ENCODE measurements at places on chromosomes 1 and 21. TPM values are rescaled to one million over a fixed set of nuclear protein-coding genes. Genes with fewer than 3 reads are reported as not detected.

DNA sequence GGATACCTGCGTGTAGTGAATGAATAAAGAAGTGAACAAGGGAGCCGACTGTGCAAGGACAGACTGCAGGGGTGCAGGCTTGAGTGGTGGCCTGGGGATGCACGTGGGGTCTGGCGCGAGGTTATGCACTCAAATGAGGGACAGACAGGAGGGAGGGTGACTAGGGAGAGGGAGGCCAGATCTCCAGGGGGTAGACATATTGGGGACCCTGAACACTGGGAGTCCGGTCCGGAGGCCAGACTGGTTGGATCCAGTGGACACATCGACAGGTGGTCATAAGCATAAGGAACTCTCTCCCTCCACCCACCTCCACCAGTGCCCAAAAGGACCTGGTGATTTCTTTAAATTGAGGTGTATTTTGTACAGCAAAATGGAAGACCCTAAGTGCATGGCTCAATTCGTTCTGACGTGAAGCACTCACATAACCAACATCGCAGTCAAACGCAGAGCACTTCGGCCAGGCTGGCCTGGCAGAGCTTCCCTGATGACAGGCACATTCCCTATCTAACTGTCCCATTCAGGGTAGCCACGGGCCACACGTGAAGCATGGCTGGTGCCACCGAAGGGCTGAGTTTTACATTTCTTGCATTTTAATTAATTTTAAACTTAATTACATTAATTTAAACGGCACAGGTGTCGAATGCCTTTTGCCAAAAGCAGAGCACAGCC, 14.0 kb downstream of the WNT3A start:
- no peak for DNase-seq

GRCh38 chr1:184002071-184002470, 35.5 kb downstream of the COLGALT2 start:
- DNase-seq = peak; percentile 29

- no peak for DNase-seq
These were observed 243 bp downstream of the C1orf21 start for GRCh38 chr1:184387069-184387475.

- no peak for DNase-seq
These were observed 424.3 kb downstream of the PCP4 start for GRCh38 chr21:40291560-40291959.

ANKRD35 gene
- 1.5 TPM for total RNA-seq

DNA sequence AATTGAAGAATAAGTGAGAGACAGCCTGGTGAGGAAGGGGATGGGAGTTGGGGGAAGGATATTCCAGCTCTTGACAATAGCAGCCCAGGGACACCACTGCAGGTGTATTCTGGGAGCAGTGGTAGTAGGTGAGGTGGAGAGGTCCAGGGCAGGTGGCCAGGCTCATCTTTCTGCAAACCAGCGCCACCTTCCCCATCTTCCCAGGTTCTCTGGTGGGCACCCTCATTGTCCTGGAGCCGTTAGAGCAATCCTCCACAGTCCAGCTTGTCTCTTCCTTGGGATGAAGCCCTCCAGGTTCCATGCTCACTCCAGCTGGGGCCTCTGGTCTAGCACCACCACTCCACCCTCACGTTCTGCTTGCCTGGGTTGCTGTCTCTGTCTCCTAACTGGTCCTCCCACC, 97.0 kb downstream of the IER5 start:
- DNase-seq = no peak

- no peak for DNase-seq
These were observed 88.2 kb upstream of the ABCD3 start for GRCh38 chr1:94329986-94330385.

DNA sequence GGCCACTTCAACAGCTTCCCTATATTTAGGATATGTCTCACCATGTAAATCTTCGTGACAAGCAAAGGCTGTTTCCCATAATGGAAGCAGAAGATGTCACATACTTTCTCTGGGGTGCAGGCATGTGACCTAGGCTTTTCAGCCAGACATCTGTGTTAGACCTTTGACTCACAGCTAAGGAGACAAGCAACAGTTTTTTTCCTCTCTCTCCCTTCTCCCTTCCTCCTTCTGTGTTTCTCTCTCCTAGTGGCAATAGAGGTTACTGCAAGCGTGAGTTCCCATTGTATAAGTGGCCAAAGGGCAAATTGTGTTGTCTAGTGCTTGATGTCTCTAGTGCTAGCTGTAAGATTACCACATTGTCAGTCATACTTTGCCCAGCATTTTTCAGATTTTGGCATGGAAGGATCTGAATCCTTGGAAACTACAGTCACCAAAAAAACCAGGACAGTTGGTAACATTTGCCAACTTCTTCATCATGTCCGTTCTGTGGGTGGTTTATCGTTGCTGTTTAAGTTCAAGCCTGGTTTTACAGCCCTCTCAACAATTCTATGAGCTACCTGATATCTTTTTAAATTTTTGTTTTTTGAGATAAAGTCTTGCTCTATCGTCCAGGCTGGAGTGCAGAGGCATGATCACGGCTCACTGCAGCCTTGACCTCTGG, 44.4 kb upstream of the RABGAP1L start:
- DNase-seq = no peak

HUNK gene
- total RNA-seq = 1.7 TPM

- DNase-seq = no peak
These were observed 39.9 kb downstream of the AKNAD1 start for GRCh38 chr1:108817016-108817415.

GRCh38 chr21:45390121-45390751, 14.7 kb upstream of the COL18A1 start:
- DNase-seq = peak; percentile 11

- peak; percentile 78 for DNase-seq
These were observed 59.1 kb downstream of the FAAP20 start for GRCh38 chr1:2135441-2135841.

- DNase-seq = no peak
These were observed 16.9 kb downstream of the PFKFB2 start for GRCh38 chr1:207069858-207070506.

DNA sequence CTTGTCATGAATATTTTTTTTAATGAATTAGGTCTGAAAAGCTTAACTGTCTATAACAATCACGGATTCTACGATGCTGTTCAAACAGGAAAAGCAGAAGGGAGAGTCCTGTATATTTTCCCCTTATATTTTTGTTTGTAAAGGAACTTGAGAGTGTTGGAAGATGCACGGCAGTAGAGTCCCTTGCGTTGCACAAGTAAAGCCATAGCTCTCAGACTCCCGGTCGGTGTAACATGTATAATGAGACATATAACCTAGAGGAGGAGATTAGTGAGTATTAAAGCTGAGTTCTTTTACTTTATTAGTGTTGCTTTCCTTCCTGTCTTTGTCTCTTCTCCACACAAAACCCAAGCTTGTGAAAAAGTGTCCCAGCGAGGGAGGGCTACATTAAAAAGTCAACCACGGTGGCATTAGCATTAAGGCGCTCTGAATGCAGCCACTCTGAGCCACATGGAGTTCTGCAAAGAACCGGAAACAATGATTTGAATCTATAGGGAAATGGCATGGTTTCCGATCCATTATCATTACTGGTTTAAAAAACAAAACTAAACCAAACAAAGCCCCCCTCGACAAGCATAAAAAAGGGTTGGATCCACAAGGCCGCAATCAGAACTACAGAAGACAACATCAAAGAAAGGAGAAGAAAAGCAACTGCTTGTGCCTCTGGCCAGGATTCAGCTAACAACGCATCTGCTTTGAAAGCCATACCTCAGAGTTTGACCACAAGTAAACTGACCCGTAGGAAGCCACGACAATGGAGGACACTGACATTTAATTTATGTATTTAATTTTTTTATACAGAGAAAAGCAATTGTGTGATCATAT, 356.8 kb downstream of the LMO4 start:
- no peak for DNase-seq

DNA sequence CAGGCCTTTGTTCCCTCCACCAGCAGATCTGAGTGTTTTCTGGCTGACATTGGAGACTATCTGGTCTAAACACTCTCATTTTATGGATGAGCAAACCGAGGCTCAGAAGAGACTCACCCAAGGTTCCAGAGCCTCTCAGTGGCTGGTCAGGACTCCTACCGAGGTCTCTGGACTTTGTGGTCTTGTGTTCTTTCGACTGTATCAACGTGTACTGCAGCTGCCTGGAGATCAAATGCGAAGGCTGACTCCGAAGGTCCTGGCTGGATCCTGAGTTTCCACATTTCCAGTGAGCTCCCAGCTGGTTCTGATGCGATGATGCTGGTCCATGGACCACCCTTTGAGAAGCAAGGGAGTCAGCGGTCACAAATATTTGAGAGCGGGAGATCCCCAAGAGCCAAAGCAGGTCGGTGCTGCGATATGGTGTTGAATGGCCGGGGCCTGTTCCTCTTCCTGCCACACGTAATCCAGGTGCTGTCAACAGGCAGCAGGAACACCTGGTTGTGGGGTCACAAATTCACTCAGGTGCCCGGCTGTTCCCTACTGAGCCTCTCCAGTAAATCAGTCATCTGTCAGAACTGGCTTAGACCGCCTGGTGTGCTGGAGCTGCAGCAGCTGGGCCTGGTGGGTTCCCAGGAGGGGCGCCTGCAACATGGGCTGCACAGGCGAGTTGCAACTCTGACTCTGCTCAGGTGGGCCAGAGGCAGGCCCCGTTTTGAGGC, 94.8 kb upstream of the USP24 start:
- DNase-seq = no peak

DNA sequence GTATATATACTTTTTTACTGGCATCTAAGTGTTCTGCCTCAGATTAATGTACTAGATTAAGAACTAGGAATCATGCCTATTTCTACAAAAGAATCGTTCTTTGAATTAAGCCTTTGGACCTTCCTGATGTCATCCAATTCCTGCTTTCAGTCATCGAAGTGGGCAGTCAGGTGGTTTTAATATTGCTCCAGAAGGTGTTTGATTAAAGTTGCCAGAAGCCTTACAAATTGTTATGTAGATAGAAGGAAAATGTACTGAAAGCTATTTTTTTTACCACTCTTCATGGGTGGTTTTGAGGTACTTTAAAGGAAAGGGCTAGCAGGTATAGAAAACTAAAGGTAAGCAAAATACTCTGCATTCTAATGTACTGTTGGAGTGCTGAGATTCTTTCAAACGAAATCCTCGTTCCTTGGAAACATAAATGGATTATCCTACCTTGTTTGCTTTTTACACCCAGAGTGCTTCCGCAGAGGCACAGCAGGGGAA, 716 bp downstream of the CTBS start:
- DNase-seq = no peak

SERINC2 gene
- total RNA-seq = 2.9 TPM

GRCh38 chr21:32653326-32653901, 41.2 kb upstream of the CFAP298 start:
- no peak for DNase-seq

GNG12 gene
- total RNA-seq = 49.6 TPM

GRCh38 chr1:3348196-3348865, 106.1 kb upstream of the ARHGEF16 start:
- no peak for DNase-seq

UMODL1 gene
- total RNA-seq = not detected

DNA sequence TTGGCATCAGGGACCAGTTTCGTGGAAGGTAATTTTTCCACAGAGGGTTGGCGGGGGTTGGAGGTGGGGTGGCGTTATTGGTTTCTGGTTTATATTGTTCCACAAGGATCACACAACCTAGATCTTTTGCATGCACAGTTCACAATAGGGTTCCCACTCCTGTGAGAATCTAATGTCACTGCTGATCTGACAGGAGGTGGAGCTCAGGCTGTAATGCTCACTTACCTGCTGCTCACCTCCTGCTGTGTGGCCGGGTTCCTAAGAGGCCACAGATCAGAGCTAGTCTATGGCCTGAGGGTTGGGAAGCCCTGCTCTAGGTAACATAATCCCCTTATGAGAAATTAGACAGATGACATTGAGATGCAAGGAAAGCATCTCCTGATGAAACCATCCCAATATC, 12.6 kb downstream of the GBP5 start:
- no peak for DNase-seq

DNA sequence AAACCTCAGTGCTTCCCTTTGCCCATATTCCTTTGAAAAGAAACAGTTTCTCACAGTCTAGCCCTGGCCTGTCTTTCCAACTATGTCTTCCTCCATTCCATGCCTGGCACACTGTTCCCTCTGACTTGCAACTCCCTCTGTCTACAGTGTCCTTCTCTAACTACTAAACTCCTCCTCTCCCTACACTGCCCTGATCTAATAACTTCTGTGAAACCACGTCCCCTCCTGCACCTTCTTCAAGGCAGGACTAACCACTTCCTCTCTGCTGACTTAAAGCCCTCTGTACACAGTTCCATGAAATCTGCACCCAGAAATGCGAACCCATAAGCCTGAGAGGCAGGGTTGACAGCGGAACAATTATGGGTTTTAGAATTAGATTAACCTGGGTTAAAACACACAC, 62.2 kb upstream of the ATP1B1 start:
- no peak for DNase-seq
